Chondrocyte (in vitro differentiated cells): ENCODE measurements at places on chromosomes 16 and 17. TPM values are rescaled to one million over a fixed set of nuclear protein-coding genes. Genes with fewer than 3 reads are reported as not detected.
A peak's percentile ranks its signal among the peaks of the same experiment; 100 is the strongest.

- H3K27ac ChIP-seq: no peak overlapping the region
- no peak for DNase-seq
- no peaks in the 10 kb centered on the region for H3K27me3 ChIP-seq
- no peak overlapping the region for H3K4me3 ChIP-seq
These were observed 619.3 kb downstream of the TP53TG3F start for GRCh38 chr16:34078691-34079090.

The TXNL4B gene
- 5.1 to 8.7 TPM (median 7.1 TPM) in 3 replicates for total RNA-seq

The SLC6A2 gene
- not detected in 3 replicates for total RNA-seq

GRCh38 chr17:42720996-42721583 is 23.8 kb downstream of the EZH1 start:
- H3K27ac ChIP-seq: no peak overlapping the region
- H3K27me3 ChIP-seq: no peaks in the 10 kb centered on the region
- H3K4me1 ChIP-seq: no peaks in the 10 kb centered on the region
- no peak for DNase-seq

The TBC1D3C gene
- total RNA-seq: not detected in 3 replicates

DNA sequence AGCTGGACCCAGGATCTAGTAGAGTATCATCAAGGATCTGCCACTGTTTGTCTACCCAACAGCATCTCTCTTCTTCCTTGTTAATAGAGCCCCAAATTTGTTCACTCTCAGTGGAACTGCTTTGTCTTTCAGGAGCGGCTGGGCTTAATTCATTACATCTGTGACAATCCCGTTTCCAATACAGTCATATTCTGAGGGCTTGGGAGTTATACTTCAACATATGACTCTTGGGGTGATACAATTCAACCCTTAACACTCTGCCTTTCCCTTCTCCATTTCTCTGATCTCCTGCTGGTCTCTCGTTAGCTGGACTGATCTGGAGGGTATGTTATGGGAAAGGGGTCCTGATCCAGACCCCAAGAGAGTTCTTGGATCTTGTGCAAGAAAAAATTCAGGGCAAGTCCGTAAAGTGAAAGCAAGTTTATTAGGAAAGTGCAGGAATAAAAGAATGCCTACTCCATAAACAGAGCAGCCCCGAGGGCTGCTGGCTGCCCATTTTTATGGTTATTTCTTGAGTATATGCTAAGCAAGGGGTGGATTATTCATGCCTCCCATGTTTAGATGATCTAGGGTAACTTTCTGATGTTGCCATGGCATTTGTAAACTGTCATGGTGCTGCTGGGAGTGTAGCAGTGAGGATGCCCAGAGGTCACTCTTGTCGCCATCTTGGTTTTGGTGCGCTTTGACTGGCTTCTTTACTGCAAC is 42.4 kb downstream of the IQCK start:
- DNase-seq: no peak
- H3K4me1 ChIP-seq: peaks cover 12% of the 10 kb centered on the region
- H3K27me3 ChIP-seq: no peaks in the 10 kb centered on the region
- H3K36me3 ChIP-seq: no peaks in the 10 kb centered on the region

DNA sequence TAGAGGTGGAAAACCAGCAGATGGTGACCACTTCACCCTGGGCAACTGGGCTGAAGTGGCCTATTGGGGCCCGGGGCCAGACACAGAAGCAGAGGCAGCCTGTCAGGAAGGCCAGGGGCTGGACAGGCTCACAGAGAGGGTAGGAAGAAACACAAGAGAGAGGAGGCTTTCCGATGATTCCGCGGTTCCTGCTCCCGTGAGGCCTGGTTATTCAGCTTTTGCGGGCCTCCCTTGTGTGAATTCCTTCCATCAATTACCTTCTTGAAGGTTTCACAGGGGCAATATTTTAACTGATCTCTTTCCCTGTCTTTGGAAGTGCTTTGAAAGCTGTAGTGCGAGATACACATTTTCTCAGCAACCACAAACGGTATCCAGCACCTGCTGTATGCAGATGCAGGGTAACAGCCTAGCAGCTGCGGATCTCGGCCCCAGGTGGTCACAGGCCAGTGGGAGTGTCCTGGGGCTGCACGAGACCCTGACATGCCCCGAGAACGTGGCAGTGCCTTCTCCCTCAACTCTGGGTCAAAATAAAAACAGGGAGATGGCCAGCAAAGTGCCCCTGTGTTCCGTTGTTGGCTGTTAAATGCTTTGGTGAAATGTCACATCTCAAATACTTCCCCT is 11.6 kb upstream of the CMIP start:
- no peak for DNase-seq
- no peaks in the 10 kb centered on the region for H3K36me3 ChIP-seq
- H3K4me3 ChIP-seq: no peak overlapping the region
- peaks cover 27% of the 10 kb centered on the region for H3K4me1 ChIP-seq

GRCh38 chr17:38541281-38541680 is 64.5 kb downstream of the SRCIN1 start:
- H3K36me3 ChIP-seq: peaks cover 1% of the 10 kb centered on the region
- H3K27ac ChIP-seq: no peak overlapping the region
- no peaks in the 10 kb centered on the region for H3K4me1 ChIP-seq
- no peak for DNase-seq
- no peak overlapping the region for H3K4me3 ChIP-seq

- no peaks in the 10 kb centered on the region for H3K27me3 ChIP-seq
- H3K27ac ChIP-seq: no peak overlapping the region
- DNase-seq: no peak
- no peak overlapping the region for H3K4me3 ChIP-seq
- H3K36me3 ChIP-seq: peaks cover 1% of the 10 kb centered on the region
These were observed 288.9 kb upstream of the CDH11 start for GRCh38 chr16:65410801-65411200.

The TMEM100 gene
- 4.7 to 7.5 TPM (median 5.3 TPM) in 3 replicates for total RNA-seq

DNA sequence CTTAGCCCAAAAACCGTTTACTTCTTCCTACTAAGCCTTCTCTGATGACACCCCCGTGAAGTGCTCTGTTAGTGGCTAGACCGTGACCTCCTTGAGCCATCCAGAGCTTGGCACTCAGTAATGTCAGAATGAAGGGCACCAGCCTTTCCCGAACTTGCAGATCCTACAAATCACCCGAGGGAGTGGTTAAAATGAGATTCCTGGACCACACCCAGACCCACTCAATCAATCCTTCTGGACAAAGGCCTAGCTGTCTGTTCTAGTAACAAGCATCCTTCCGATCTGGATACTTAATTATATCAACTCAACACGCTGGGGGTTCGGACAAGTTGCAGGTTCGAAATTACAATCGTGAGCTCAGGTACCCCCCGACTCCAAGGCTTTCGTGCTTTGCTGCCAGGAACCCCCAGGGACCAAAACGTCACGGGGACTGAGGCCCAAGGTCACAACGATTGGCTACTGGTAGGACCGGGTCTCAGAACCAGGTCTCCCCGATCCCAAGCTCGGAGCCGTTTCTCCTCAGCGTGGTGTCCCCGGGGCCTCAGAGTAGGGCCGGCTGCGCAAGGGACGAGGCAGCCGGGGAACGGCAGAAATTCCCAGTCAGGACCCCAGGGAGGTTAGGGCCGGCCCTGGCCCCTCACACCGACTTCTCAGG is 527 bp downstream of the CIAPIN1 start:
- peak overlapping the region; percentile 88 for H3K27ac ChIP-seq
- H3K36me3 ChIP-seq: peaks cover 3% of the 10 kb centered on the region
- peak overlapping the region; percentile 89 for H3K4me3 ChIP-seq
- no peak for DNase-seq

GRCh38 chr17:57044976-57045867 is 39.8 kb upstream of the AKAP1 start:
- no peak overlapping the region for H3K27ac ChIP-seq
- no peaks in the 10 kb centered on the region for H3K4me1 ChIP-seq
- no peaks in the 10 kb centered on the region for H3K36me3 ChIP-seq
- no peak overlapping the region for H3K4me3 ChIP-seq
- H3K27me3 ChIP-seq: peaks cover 29% of the 10 kb centered on the region

- no peak for DNase-seq
- peaks cover 34% of the 10 kb centered on the region for H3K4me1 ChIP-seq
- H3K27me3 ChIP-seq: no peaks in the 10 kb centered on the region
These were observed 42.6 kb downstream of the KLHDC4 start for GRCh38 chr16:87723226-87723623.

DNA sequence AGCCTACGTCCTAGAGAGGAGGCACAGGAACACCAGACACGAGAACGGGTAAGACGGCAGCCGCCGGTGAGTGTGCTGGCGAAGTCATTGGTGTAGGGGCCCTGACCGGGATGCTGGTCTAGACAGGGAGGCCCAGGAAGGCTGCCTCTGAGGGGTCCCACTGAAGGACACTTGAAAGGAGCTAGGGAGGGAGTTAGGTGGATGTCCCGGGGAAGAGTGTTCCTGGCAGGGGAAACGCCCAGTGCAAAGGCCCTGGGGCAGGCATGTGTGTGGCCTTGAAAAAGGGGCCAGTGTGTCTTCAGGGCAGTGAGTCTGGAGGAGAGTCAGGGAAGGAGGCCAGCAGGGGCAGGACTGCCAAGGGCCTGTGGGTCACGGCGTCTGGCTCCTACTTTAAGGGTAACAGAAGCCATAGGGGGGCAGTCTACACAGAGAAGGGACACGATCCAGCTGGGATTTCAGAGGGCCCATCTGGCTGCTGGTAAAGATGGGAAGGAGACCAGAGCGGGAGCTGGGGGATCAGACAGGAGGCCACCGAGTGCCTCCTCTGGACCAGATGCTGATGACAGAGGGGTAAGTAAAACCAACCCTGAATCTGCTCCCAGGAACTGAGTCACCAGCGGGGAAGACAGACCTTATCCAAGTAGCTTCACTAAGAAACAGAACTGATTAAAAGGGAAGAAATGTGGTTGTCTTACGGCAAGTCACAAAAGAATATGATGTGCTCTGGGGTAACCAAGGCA is 115.9 kb downstream of the LITAF start:
- no peak overlapping the region for H3K4me3 ChIP-seq
- DNase-seq: no peak
- H3K27me3 ChIP-seq: peaks cover 23% of the 10 kb centered on the region
- H3K27ac ChIP-seq: no peak overlapping the region
- H3K4me1 ChIP-seq: no peaks in the 10 kb centered on the region
- no peaks in the 10 kb centered on the region for H3K36me3 ChIP-seq

GRCh38 chr16:84414789-84415326 is 46.5 kb downstream of the ATP2C2 start:
- H3K27me3 ChIP-seq: peaks cover 54% of the 10 kb centered on the region
- no peak overlapping the region for H3K27ac ChIP-seq
- H3K4me3 ChIP-seq: no peak overlapping the region
- no peaks in the 10 kb centered on the region for H3K4me1 ChIP-seq
- peak; percentile 52 for DNase-seq
- H3K36me3 ChIP-seq: no peaks in the 10 kb centered on the region

The CD300E gene
- total RNA-seq: not detected in 3 replicates

- H3K27ac ChIP-seq: no peak overlapping the region
- H3K4me3 ChIP-seq: no peak overlapping the region
- H3K36me3 ChIP-seq: no peaks in the 10 kb centered on the region
- H3K27me3 ChIP-seq: peaks cover 3% of the 10 kb centered on the region
- H3K4me1 ChIP-seq: peaks cover 25% of the 10 kb centered on the region
These were observed 42.1 kb upstream of the TOB1 start for GRCh38 chr17:50908140-50908859.

DNA sequence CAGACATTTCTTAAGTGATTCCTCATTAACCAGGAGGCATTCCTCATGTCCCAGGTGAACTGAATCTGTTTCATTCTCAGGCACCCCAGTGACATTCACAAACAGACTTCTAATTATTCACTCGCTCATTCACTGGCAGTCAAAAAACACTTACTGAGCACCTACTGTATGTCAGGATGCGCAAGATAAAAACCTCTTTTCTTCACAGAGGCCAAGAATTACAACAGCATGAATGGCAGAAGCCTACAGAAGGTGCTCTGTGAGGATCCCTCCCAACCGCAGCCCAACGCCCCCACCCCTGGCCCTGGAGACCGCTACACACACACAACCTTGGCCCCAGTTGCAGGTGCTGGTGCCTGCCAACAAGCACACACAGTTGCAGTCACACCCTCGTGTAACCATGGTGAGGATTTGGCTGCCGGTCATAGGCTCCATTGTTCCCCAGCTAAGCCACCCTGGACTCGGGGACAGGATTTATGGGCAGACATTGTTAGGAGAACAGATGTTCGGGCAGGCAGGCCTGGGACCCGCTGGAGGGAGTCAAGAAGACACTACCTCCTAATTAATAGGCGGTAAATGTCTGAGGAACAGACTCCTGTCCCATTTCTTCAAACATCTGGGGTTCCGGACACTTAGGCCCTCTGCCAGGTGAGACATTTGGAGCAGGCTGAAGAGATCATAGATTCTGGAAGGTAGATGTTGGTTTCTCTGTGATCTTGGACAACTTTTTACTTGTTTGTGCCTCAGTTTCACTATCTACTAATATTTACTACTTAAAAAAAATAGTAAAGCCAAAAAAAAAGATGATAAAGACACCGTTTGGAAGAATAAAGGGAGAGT is 43.2 kb downstream of the CUEDC1 start:
- H3K27me3 ChIP-seq: no peaks in the 10 kb centered on the region
- no peak overlapping the region for H3K27ac ChIP-seq
- peaks cover 43% of the 10 kb centered on the region for H3K4me1 ChIP-seq
- DNase-seq: no peak
- no peak overlapping the region for H3K4me3 ChIP-seq

The RASL10B gene
- 8.4 to 21.3 TPM (median 19.1 TPM) in 3 replicates for total RNA-seq

- peaks cover 25% of the 10 kb centered on the region for H3K36me3 ChIP-seq
- no peak overlapping the region for H3K27ac ChIP-seq
- no peak overlapping the region for H3K4me3 ChIP-seq
- H3K4me1 ChIP-seq: peaks cover 8% of the 10 kb centered on the region
- no peaks in the 10 kb centered on the region for H3K27me3 ChIP-seq
- DNase-seq: no peak
These were observed 44.1 kb downstream of the CYB5D2 start for GRCh38 chr17:4187076-4187475.

- peak; percentile 94 for DNase-seq
- no peaks in the 10 kb centered on the region for H3K36me3 ChIP-seq
- peak overlapping the region; percentile 83 for H3K4me3 ChIP-seq
- H3K4me1 ChIP-seq: peaks cover 28% of the 10 kb centered on the region
- H3K27me3 ChIP-seq: no peaks in the 10 kb centered on the region
These were observed 7.4 kb upstream of the RIPOR1 start for GRCh38 chr16:67521095-67521804.

The PCYT2 gene
- 28.5 to 32.5 TPM (median 28.8 TPM) in 3 replicates for total RNA-seq
